Lung (tissue), 17 donors: ENCODE measurements at places on chromosomes 2 and 18.
A peak's percentile ranks its signal among the peaks of the same experiment; 100 is the strongest.

DNA sequence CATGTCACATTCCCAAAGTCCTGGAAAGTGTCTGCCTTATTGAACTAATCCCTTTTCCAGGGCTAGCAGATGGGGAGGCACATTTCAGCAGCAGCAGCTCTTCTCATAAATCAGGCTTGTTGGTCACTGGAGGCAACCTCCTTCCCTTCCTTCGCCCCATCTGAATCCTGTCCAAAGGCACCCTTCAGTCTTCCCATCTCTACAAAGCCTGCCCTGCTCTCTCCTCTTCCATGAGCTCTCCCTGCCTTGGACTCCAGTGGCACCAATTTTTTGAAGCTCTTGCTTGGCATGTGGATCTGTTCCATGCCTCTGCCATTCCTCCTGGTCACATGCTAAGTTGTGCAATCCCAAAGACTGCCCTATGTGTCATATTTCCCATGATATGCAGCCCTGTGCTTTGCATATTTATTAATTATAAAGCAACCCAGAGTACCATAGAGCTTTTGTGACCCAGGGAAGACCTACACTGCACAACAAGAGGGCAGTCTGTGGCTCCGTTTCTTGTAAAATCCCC is 70.3 kb downstream of the ANTXR1 start:
- peak; percentile 46 for DNase-seq

DNA sequence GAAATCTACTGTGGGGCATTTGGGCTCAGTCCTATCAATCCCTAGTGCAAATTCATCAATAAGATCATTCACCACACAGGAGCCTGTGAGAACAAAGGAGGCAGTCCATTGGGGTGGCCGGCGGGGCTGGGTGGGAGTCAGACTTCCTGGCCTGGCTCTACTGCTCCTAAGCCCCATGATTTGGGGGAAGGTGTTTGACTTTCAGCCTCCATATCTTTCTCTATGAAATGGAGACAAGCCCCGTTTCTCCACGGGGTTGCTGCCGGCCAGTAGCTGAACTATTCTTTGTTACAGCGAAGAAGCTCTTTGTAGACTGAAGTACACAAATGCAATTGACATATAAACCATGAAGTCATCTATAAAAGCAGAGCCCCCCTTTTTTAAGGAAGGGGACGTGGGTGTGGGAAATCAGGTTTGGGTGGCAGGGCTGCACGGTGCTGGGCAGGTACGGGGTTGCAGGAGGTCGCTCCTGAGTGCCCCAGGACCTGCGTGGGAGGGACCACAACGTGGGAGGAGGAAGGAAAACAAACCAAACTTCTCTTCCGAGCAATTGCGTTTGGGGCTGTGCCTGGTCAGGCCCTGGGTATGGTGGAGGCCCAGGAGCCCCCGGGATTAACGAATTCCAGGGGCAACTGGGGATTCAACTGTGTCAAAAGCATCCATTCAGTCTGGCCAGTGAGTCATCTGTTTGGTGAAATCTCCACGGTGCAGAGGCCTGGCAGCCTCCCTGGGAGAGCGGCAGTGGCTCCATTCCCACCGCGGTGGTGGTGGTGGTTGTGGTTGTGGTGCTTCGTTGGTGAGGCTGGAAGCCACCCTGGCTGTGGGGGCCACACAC is 18.2 kb downstream of the FBLN7 start:
- no peak for DNase-seq

GRCh38 chr18:3356614-3357013 is 93.4 kb upstream of the TGIF1 start:
- DNase-seq = no peak

DNA sequence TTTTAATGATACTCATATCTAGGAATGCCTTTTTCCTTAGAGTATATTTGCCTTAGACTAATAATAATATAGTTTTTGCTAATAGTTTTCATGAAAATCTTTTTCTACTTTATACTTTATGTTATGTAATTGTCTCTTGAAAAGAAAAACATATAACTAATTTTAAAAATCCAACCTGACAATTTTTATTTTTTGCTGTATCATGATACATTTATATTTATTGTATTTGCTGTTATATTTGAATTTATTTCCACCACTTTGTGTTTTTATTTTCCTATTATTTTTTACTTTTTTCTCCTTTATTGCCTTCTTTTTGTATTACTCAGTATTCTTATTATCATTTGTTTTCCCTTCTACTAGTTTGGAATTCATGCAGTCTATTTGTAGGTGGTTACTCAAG is 85.4 kb downstream of the MBD5 start:
- DNase-seq = no peak

GRCh38 chr18:63299837-63300745 is 19.5 kb downstream of the BCL2 start:
- no peak for DNase-seq
